Stimulated activated CD8-positive, alpha-beta memory T cell treated with anti-CD3 and anti-CD28 coated beads, Interleukin-15, amount 100 ng/mL, for 4 hours (primary cell): ENCODE measurements at places on chromosomes 6 and 20.

DNA sequence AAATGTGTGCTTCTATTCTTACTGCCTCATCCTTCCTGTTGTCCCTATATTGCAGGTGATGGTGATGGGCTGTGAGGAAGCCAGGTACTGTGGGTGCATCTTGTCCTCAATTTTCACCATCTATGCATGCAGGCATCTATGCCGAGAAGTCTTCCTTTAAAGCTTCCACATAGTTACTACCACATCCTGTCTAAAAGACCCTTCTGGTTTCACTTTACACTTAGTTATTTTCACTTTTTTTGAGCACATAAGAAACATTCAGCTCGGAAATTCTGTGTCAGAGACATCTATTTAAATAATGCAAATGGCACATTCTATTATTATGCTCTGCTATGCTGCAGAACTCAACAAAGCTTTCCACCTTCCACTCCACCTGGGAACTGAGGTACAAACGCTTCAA lies 28.2 kb upstream of the FABP7 start:
- DNase-seq: no peak

DNA sequence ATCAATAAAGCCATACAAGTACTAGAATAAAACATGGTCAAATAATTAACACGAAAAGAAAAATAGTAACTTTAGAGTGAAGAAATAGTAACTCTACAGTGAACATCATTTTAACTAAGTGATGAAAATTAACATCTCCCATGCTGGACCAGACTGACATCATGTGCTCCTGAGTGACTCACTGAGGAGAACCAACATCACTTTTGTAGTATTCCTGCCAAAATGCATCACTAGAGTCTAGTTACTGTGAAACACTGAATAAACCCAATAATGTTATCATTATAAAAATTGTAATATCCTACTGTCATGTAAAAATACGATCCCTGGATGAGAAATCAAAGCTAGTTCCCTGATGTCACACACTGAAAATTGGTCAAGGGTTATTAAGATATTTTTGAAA lies 361.3 kb downstream of the CD109 start:
- no peak for DNase-seq

DNA sequence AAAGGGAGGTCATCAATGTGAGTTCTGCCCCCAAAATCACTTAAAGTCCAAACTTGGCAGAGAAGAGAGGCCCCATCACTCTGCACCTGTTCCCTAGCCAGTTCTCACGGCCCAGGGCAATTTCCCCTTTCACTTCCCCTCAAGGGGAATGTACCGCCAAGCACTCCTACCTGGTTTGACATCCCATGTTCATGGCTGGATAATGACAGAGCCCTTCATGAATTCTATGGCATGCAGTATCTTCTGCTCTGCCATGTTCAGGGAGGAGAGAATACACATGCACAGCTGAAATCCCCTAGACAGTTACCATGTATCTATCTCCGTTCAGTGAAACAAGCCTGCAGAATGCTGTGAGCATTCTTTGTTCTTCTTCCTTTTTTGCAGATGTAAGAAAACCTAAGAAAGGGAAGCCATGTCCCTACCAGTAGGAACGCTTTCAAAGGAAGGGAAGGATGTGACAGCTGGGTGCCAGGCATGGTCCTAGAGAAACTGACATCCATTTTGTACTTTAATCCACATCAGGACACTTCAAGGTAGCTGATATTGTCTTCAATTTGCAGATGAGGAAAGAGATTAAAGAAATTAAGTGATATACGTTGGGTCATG lies 79.8 kb upstream of the ARID1B start:
- no peak for DNase-seq

DNA sequence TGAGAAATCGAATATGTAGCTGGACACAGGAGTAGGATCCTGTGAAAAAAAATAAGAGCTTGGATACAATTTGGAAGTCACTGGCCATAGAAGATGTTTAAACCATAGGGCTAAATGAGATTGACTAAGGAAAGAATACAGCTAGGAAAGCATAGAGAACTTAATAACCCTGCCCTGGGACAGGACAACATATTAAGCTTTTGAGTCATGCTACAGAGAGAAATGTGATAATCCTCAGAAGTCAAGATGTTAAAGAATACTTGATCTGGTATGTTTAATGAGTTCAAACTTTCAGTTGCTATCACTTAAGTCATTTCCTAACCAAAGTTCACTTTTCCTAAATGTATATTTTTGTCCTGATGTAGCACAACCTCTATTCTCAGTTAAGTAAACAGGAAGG lies 154.6 kb upstream of the TSHZ2 start:
- no peak for DNase-seq

DNA sequence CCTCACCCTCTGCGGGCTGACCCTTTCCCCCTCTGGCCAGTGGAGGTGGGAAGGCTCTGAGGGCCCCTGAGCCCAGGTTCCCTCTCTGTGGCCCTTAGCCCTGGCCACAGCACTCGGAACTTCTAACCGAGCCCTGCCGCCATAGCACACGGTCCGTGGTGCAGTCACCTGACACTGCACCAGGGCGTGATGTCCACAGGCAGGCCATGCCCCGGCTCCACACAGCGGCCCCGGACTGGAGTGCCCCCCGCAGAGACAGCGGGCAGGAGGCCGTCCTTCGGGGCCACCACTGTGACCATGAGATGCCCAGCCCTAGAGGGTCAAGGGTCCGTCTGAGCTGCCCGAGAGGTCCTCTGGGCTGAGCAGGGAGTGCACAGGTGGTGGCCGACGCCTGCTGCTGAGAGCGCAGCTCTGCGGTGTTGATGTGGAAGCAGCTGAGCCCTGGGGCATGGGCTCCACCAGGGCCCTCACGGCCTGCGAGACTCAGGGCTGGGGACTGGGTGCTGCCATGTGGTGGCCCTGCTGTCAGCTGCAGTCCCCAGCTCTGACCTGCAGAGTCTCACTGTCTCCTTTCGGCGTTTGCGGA lies 11.2 kb upstream of the BHLHE23 start:
- DNase-seq: no peak
